ENCODE measurements at places on chromosomes 5 and 9.

- DNase-seq: peak; percentile 73
Observed at GRCh38 chr5:10987925-10988504, 227.0 kb upstream of the DAP start.

- no peak for DNase-seq
Observed at GRCh38 chr9:136378170-136379002, 4.9 kb upstream of the CARD9 start.

DNA sequence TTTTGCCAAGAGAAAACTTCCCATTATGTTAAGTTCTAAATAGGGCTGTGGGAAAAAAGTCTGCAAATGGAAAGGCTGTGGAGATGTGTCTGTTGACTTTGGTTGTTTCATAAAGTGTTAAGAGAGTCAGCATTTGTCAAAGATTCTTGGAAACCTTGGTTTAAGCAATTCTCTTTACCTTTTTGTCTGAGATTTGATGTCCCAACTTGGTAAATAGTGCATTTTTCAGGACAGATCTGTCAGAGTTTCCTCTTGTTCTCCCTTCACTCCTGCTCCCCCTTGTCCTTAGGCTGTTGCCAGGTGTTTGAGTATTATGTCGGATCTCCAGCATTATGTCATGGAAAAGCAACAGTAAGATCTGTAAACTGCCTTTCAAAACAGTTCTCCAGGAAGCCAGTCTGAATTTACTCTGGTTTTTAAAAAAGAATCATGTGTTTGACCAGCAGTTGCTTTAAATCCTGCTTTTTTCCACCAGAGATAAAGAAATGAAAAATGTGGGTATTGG, 79.1 kb upstream of the ADAMTSL1 start:
- DNase-seq: no peak

DNA sequence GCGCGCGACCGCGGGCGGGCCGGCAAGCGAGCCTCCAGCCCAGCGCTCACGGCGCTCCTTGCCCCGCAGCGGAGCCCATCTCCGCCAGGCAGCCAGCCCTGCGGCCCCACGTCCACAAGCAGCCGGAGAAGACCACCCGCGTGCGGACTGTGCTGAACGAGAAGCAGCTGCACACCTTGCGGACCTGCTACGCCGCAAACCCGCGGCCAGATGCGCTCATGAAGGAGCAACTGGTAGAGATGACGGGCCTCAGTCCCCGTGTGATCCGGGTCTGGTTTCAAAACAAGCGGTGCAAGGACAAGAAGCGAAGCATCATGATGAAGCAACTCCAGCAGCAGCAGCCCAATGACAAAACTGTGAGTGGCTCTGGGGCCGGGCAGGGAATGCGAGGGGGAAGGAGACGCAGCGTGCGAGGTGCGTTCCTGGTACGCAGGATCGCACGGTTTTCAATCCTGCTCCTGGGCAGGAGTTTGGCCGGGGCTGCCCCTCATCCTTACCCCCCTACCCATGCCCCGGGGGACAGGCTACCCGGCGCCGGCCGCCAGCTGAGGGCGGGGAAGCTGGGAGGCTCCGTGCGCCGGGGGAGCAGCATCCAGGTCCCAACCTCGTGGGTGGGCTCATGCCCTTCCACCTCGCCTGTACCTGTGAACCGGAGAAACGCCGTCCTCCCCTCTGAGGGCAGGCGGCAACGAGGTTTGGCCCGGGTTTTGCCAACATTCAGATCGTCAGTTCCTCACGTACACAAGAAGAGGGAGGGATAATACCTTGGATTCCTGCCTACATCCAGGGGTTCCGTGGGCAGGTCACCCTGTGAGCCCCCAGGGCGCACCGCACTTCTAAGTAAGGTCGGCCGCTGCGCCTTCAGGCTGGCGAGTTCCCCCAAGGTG, 6.6 kb downstream of the ISL1 start:
- DNase-seq: no peak

GRCh38 chr9:105141146-105141975, 103.1 kb upstream of the SLC44A1 start:
- DNase-seq: no peak

DNA sequence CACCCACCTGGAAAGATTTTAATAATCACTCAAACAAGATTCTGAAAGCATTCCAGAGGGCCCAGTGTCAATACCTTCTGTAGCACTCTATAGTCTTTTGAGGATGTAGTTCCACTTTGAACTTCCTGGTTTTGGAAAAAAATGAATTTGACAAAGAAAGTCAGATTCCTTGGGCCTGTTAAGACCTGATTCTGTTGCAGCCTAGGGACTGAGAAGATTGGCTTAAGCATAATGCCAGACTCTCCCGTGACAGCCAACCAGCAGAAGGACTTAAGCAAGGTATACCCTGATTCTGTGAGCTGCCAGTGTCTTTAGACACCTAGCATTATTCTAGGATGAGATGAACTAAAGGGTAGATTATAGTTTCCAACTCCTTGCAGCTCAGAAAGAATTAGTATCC, 6.8 kb downstream of the SPINK5 start:
- no peak for DNase-seq

DNA sequence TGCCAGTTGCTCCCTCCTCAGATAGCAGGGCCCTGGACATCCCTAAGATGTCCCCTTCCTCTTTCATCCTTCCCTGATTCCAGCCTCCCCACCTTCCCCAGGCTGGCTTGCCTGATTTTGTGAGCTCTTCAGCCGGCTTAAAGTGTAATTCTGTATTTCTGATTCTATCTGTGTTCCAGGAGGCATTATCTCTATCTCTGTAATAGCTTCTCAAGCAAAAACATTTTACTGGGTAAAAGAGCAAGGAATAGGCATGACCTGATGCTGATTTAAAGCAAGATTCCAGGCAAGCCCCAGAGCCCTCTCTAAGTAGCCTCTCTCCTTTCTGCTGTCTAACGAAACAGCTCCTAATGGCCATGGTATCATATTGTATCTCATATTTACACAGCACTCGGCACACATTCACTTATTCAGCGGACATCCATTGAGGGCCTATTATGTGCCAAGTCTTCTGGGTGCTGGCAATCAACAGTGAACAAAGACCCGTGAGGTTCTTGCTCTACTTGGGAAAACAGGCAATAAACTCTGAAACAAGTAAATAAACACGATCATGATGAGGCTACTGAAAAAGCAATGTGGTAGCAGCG, 100.9 kb upstream of the MSX2 start:
- no peak for DNase-seq

- DNase-seq: no peak
Observed at GRCh38 chr9:80093695-80094094, 521.9 kb downstream of the TLE4 start.

- no peak for DNase-seq
Observed at GRCh38 chr5:170843870-170844269, 17.9 kb upstream of the RANBP17 start.

DNA sequence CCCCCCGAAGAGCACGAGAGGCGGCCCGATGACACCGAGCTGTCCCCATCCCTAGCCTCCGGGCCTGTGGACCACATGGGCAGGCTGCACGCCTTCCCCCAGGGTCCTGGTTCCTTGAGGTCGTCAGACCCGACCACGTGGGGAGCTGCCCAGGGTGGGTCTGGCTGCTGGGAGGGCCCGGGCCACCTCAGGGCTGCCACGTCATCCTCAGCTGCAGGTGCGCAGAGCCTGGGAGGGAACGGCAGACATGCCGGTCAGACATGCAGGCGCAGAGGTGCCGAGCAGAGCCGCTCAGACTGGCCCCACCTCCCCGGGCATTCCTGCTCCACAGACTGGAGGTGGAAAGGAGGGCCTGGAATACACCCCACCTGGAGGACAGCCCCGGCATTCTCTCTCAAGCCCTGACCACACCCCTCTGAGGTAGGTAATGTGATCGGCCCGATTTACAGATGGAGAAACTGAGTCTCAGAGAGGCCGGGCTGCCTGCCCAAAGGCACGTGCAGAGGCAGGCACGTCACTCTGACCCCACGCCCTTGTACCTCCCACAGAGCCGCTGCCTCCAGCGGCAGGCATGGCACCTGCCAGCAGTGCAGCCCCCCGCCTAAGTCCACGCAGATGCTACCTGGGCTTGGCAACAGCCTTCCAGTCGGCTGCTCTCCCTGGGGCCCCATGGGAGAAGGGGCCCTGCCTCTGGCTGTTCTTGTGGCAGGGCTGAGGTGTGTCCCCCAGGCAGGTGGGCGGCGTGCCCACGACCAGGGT, 649 bp downstream of the CCDC187 start:
- no peak for DNase-seq

- DNase-seq: no peak
Observed at GRCh38 chr5:41048986-41049385, 22.2 kb downstream of the MROH2B start.

GRCh38 chr5:138972230-138972629, 97.1 kb upstream of the LRRTM2 start:
- no peak for DNase-seq

DNA sequence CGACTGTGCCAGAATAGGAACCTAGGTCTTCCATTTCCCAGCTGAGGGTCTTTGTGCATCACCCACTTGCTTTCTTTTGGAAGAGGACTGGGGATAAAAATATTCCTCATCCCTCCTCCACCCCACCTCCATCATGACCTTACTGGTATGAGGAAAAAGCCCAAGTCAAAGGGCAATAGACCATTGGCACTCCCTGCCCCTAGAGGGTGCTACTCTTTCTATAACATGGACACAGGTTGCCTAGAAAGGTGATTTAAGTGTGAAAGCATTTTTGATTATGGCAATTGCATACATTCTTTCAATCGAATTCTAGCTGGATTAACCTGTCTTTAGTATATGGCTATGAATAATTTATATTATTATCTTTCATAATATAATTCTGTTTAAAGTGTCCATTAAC, 22.8 kb upstream of the ZNF618 start:
- DNase-seq: no peak

- DNase-seq: no peak
Observed at GRCh38 chr5:89904442-89904841, 505.1 kb downstream of the CETN3 start.

DNA sequence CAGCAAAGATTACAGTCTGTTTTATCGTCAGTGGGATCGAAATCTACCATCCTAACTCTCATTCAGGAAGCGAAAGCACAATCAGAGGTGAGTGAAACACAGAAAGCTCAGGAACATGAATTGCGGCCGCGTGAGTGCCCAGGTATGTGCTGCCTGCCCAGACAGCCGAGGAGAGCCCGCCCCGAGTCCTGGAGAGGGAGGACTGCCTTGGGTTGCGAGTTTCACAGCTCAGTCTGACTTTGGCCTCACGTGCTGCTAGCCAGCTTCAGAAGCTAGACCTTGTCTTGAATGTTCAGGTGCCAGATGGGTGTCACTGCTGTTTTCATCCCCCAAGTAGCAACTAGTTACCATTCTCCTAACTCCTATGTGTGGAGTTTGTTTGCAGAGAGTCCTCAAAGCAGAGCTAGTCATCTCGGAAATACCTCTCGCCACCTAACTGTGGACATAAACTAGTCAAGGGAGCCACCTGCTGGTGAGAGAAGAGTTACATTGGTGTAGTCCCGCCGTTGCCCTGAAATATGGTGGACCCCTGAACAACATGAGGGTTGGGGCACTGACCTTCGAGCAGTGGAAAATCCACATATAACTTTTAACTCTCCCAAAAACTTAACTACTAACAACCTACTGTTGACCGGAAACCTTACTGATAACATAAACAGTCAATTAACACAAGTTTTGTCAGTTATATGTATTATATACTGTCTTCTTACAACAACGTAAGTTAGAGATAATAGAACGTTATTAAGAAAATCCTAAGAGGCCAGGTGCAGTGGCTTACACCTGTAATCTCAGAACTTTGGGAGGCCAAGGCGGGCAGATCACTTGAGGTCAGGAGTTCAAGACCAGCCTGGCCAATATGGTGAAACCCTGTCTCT, 80.9 kb downstream of the GOLPH3 start:
- peak; percentile 65 for DNase-seq

- DNase-seq: no peak
Observed at GRCh38 chr5:173420108-173420507, 91.9 kb upstream of the STC2 start.

GRCh38 chr9:21326526-21327139, 8.6 kb downstream of the KLHL9 start:
- no peak for DNase-seq

DNA sequence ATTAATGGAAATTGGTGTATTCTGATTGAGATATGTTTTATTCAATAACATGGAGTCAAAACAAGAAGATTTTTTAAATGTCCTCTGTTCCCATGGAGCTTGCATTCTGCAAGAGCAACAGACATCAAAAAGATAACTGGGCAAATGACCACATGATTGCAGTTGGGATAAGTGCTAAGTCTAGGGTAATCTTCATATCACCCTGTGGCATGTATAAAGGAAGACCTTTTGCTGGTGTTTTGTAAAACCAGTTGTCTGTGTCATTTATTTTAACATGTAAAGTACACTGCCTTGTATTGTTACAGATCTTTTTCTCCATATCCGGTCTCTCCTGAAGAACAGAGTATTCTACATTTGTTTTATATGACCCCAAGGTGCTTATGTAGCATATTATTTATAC, 44.0 kb downstream of the PTCD2 start:
- DNase-seq: no peak

DNA sequence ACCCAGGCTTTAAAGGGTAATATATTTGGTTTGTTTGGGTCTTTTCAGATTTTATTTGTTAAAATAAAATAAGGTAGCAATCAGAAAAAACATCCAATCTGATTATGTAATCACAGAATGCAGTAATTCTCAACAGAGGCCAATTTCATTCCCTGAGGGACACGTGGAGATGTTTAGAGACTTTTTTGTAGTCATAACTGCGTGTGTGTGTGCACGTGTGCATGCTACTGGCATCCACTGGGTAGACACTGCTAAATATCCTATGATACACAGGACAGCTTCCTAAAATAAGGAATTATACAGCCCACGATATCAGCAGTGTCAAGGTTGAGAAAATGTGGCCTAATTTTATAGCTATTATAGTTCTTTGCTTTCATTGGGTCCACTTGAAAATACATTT, 180.8 kb upstream of the KLF9 start:
- no peak for DNase-seq

GRCh38 chr5:43171926-43172325, 20.1 kb upstream of the NIM1K start:
- no peak for DNase-seq

GRCh38 chr5:15741591-15741990, 241.6 kb downstream of the FBXL7 start:
- no peak for DNase-seq

GRCh38 chr9:107158321-107158720, 124.8 kb upstream of the RAD23B start:
- DNase-seq: no peak

GRCh38 chr5:96829297-96829696, 21.6 kb upstream of the ERAP1 start:
- no peak for DNase-seq

- DNase-seq: no peak
Observed at GRCh38 chr9:77769246-77769645, 121.1 kb upstream of the GNA14 start.

- DNase-seq: no peak
Observed at GRCh38 chr5:36915653-36916052, 39.1 kb downstream of the NIPBL start.
